ENCODE measurements at places on chromosomes 3 and 15.

GRCh38 chr3:58800940-58801339 is 134.4 kb upstream of the FAM3D start:
- no peak for DNase-seq

- DNase-seq: no peak
Observed at GRCh38 chr3:41893977-41894376, 67.9 kb downstream of the ULK4 start.

GRCh38 chr15:101328001-101328400 is 33.0 kb upstream of the SNRPA1 start:
- no peak for DNase-seq

- no peak for DNase-seq
Observed at GRCh38 chr15:41940441-41940857, 31.9 kb downstream of the EHD4 start.

- no peak for DNase-seq
Observed at GRCh38 chr3:137163241-137163871, 205.6 kb downstream of the IL20RB start.

- DNase-seq: no peak
Observed at GRCh38 chr3:144052275-144052674, 80.7 kb downstream of the DIPK2A start.

DNA sequence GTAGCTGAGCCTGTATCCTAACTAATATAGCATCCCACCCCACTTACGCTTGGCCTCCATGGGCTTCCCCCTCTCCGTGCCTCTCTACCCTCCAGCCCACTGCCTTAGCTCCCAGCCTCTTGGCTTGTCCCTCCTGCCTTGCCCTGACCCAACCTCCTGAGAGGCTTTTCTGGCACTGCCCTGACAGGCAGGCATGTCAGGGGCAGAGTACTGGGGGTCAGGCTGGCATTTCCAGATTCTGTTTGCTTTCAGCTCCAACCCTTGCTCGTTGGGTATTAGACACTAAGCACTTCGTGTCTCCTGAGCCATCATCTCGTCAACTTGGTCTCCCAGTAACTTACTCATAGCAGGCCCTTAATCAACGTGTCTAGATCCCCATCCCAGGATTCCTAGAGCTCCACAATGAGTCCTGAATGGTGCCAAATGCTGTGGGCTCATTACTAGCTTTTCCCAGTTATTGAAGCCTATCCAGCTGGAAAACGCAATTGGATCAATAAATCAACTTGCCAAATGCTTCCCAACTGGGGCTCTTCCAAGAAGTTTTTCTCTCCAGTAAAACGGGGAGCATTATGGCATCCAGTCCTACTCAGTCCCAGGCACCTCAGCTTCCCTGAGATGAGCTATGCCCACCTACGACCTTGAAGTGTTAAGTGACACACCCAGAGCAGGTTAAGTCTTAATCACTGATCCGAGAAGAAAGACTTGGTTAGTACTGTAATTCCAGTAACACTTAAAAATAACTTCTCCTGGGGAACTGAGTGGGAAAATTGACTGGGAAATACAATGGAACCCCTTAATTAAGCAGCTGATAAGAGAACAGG is 78.5 kb upstream of the DLG1 start:
- no peak for DNase-seq

- no peak for DNase-seq
Observed at GRCh38 chr15:101242160-101242998, 9.5 kb downstream of the CHSY1 start.

GRCh38 chr3:112456147-112456546 is 43.1 kb downstream of the BTLA start:
- no peak for DNase-seq

DNA sequence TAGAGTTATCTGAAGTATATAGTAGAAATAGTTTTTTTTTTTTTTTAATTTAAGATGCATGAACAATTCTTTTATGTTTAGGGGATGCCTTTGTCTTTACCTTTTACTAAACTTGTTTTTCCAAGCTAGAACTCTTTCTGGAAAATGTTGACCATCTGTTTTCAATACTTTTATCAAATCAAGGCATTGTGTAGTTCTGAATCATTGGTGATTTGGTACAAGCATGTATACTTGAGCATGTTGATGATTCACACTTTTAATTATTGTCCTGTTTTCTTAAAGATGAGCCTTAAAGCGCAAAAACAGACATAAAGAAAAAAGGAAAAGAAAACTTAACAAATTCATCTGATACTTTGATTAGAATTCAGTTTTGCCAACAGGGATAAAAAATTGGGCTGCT is 28.3 kb downstream of the PDCD6IP start:
- DNase-seq: no peak

DNA sequence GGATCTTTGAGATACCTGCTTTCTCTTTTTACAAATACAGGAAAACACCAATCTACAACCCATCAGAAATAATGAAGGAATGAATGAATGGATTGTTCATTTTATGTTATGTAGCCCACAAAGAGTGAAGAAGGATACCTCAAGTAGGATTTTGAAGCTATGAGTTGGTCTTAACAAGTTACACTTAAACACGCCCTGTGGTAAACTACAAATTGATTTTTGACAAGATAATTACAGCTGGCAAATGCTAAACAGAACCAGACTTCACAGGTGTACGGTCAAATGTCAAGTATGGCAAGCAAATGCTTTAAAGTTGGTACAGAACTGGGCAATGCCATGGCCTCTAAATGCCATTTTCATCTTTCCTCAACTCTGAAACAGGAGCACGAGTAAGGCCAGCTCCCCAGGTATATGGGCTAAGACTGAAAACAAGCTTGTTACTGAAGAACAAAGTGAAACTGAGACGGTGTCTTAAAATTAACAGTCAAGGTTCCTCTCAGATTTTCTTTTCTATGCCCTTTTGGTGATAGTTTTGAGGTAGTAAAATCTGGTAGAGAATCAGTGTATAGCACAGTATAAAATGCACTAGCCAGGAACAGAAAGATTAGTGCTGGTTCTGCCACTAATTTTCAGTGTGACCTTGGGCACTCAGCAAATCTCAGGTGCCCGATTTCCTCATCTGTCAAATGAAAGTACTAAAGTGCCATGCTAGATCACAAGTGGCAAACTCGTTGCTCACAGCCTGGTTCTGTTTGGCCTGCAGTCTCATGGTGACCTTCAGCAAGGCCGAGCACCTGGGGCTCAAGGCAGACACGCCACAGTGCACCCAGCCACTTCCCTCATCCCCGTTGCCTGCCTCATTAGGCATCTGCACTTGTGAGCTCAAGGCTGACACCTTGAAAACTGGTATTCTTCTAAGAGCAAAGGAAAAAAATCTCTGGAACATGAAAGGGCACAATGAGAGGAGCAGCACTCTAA is 9.5 kb downstream of the RUVBL1 start:
- no peak for DNase-seq

- no peak for DNase-seq
Observed at GRCh38 chr3:115693868-115694267, 70.6 kb downstream of the GAP43 start.

DNA sequence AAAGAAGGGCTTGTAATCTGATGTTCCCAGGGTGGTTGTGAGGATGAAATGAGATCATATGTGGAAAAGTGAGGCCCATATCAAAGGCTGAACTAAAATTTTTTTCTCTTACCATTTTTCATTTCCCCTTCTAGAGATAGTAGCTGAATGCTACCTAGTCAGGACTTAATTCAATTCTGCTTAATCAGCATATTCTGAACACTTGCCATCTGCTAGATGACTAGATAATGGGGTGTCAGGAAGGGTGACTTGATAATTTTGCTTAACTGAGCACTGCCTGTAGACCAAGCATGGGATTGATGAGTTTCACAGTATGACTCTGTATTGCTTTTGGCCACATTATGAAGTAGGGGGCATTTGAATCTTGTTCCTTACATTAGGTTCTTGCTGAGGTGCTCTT is 136.2 kb downstream of the CHST2 start:
- no peak for DNase-seq

- no peak for DNase-seq
Observed at GRCh38 chr15:87609474-87609873, 647.1 kb downstream of the NTRK3 start.

DNA sequence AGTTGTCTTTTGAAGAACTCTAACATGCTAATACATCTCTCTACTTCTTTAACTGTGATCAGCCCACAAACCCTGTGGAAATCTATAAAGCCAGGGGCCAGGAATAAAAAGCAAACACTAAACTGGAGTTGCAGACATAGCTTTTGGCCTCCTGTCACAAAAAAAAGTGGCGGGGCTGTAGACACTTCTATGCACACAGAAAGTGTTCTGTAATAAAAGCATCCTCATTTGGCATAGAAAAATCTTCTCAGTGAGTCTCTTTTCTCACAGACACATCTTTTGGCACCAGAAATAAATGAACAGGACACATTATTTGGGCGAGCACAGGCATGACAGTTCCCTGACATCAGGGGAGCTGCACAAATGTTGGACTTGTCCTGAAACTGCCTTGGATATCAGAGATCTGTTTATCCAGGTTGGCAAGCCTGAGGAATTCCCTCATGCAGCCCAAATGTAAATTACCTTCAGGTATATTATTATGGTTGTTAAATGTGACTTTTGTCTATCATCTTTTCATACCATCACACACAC is 355.4 kb downstream of the FGF12 start:
- no peak for DNase-seq

- no peak for DNase-seq
Observed at GRCh38 chr15:78651930-78652615, 11.1 kb upstream of the CHRNB4 start.

GRCh38 chr3:160540551-160540950 is 24.8 kb downstream of the KPNA4 start:
- no peak for DNase-seq

DNA sequence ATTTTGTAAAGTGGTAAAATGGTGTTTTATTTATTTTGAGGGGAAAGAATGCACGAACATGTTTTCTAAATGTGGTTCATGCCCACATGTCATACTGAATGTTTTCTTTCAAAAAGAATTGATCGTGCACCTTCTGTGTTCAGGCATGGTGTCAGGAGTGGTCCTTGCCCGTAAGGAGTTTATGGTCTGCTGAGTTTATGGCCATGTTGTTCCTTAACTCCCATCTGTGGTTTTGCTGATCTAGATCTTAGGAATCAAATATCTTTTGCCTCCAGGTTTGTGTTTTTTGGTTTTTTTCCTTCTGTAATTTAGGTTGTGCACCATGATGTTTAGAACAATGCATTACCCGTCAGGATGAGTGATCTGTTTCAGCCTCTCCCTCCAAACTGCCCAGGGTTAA is 304.4 kb upstream of the NR2E3 start:
- DNase-seq: no peak

DNA sequence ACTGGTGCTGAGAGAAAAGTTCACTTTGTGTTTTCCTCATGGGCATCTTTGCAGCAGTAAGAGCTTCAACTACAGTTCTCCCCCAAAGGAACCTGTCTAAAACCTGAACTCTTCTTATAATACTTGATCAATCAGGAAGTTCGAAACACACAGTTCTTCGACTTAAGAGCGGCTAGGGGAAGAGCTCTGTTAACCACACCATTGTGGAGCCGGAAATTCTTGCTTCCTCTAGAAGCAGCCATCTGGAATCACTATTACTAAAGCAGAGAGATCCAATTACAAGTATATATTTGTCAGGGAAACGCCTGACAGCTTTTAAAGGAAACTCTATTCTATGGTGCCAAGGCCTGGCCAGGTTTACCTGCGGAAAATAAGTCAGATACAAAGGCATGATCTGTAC is 337.3 kb upstream of the CBLB start:
- DNase-seq: peak; percentile 8

- DNase-seq: no peak
Observed at GRCh38 chr3:13597661-13598060, 48.7 kb downstream of the FBLN2 start.

GRCh38 chr3:62755285-62755684 is 119.9 kb downstream of the CADPS start:
- DNase-seq: peak; percentile 63

GRCh38 chr3:116339441-116340028 is 105.8 kb downstream of the LSAMP start:
- DNase-seq: no peak
